ENCODE measurements at places on chromosomes 13 and 19.

DNA sequence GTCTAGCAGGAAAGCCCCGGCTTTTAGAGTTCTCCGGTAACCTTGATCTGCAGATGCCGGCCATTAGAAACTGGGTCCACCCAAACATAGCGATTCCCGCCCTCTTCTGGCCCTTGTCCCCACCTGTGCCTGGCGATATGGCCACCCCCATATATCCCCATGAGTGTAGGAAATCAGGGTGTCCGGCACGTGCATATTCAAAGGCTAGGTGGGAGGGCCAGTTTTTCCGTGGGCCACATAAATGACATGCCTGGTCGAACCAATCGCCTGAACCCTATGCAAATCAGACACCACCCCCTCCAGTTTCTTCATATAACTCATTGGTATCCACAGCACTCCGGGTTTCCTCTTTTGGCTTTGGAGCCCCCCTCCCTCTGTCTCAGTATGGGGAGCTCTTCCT, 37.4 kb downstream of the ERICH4 start:
- H3K4me3 ChIP-seq, result no peak overlapping the region
- DNase-seq, result no peak
- peaks cover 21% of the 10 kb centered on the region for H3K27me3 ChIP-seq
- H3K27ac ChIP-seq, result no peak overlapping the region

DNA sequence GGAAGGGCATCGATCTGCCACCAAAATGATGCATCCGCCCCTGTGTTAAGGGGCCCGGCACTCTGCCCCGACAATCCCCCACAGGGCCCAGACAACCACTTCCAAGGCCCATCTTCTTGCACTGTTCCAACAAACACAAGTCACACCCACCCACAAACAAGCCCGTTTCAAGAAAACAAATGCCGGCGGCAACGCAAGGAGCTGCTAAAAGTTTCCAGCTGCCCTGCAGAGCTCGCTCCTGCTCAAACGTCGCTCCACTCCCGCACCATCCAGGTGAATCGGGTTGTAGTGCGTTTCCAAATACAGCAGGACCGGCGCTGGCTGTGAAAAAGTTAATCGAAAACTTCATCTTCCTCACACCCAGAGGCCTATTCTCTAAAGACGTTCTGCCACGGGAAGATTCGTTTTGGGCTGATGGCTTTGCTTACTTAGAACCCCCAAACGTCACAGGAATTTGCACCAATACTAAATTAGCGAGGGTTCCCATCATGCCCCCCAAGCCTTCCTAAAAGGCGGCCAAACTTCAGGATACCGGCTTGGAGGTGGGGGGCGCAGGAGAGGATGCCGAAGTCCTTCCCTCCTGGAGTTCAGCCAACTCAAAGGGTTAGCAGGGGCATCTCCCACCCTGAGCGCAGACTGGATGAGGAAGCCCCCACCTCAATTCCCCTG, 107.4 kb upstream of the DOCK9 start:
- no peak overlapping the region for H3K27ac ChIP-seq
- H3K4me3 ChIP-seq, result no peak overlapping the region
- H3K36me3 ChIP-seq, result peaks cover 10% of the 10 kb centered on the region
- peaks cover 19% of the 10 kb centered on the region for H3K4me1 ChIP-seq
- DNase-seq, result no peak

DNA sequence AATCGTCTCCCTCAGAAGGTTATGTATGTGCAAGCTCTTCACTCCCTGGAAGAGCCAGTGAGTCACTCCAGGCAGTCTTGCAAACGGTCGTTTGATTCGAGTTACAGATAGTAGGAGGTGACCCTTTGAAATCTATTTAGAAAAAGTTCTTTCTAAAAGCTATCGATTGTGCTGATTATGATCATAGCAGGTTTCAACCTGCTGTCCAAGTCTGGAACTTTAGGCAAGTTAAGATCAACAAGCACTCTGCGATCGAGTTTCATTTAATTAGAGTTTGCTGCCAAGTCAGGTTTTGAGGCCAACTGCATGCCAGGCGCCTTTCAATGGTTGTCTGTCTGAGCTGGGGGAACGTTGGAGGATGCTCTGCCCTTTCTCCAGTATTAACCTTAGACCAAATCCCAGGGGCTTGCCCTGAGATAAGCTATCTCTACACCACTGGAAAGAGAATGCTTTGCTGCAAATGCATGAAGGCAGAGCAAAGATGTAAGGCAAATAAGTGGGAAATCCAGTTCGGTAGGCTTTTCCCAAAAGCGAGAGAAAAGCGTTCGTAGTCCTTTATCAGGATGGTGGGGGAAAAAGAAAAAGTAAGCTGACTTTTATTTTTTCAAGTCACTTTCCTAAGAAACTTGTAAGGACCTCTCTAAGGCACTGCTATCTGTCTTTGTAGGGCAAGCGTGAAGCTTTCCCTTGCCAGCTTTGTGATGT, 287.5 kb downstream of the ATP8A2 start:
- H3K27me3 ChIP-seq, result no peaks in the 10 kb centered on the region
- no peaks in the 10 kb centered on the region for H3K4me1 ChIP-seq
- no peaks in the 10 kb centered on the region for H3K36me3 ChIP-seq
- DNase-seq, result no peak

DNA sequence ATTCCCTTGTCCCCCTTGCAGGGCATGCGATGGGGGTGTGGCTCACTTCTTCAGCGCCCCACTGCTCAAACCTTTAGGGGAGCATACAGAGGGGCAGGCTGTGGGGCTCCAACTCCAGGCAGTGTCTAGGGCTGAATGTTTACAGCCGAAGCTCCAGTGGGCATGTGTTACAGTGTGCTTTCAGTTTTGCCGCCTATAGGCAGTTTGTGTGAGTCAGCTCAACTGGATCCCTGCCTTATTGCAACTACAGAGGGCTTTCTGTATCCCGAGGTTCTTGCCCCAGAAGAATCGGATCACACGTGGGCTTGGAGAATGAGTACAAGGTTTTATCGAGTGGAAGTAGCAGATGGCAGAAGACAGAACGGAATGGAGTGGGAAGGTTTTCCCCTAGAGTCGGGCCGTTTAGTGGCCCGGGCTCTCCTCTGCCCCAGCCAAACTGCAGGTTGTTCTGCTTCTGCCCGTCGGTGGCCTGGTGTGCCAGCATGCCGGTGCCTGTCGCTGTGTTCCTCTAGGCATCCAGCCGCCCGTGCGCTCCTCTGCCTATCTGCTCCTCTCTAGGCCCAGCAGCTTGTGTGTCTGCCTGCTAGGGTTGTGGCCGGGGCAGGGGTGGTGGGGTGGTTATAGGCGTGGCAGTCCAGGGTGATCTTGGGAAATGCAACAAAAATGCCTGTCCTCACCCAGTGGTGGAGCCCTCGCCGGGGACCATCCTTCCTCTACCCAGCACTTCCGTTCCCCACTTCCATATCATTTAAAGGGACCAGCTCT, 435.9 kb upstream of the SGCG start:
- H3K27ac ChIP-seq, result no peak overlapping the region
- H3K4me1 ChIP-seq, result no peaks in the 10 kb centered on the region
- H3K36me3 ChIP-seq, result no peaks in the 10 kb centered on the region
- no peak overlapping the region for H3K4me3 ChIP-seq

DNA sequence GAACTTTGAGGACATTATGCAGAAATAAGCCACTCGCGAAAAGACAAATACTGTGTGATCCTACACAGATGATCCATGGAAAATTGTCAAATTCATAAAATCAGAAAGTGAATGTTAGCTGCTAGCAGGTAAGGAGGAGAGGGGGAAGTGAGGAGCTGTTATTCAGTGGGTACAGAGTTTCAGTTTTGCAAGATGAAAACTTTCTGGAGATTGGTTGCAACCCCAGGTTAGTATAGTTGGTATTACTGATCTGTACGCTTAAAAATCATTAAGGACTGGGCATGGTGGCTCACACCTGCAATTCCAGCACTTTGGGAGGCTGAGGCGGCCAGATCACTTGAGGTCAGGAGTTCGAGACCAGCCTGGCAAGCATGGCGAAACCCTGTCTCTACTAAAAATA, 17.9 kb downstream of the ZNF101 start:
- no peaks in the 10 kb centered on the region for H3K36me3 ChIP-seq
- no peak overlapping the region for H3K4me3 ChIP-seq
- H3K27ac ChIP-seq, result no peak overlapping the region
- H3K27me3 ChIP-seq, result no peaks in the 10 kb centered on the region

DNA sequence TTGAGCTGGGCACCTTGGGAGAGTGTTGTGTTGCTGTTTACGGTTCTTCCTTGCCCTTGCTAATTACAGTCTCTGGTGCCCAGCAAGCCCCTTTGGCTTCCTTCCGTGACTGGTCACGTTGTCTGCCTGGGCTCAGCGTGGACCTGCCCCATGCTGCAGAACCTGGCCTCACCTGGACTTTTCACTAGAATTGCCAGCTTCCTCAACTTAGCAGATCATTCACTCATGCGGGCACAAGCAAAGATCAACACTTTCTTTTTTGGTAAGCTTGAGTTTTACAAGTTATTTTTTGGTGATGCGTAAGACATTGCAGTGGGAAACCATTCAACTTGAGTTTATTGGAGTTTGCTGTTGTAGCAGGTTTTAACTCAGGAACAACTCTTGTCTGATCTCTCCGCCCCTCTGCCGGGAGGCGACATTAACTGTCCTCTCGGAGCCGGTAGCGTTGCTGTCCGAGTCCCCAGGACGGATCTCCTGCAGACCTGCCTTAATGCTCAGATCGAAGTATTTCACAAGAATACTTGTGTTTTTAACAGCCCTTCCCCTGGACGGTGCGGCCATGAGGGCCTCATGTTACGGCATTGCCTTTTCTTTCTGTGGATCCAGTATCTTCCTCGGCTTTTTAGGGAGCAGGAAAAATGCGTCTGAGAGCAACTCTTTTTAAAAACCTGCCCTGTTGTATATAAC, 15.7 kb upstream of the TEX29 start:
- H3K36me3 ChIP-seq, result peaks cover 84% of the 10 kb centered on the region
- no peak for DNase-seq
- H3K4me1 ChIP-seq, result no peaks in the 10 kb centered on the region
- no peaks in the 10 kb centered on the region for H3K27me3 ChIP-seq
- H3K4me3 ChIP-seq, result no peak overlapping the region

DNA sequence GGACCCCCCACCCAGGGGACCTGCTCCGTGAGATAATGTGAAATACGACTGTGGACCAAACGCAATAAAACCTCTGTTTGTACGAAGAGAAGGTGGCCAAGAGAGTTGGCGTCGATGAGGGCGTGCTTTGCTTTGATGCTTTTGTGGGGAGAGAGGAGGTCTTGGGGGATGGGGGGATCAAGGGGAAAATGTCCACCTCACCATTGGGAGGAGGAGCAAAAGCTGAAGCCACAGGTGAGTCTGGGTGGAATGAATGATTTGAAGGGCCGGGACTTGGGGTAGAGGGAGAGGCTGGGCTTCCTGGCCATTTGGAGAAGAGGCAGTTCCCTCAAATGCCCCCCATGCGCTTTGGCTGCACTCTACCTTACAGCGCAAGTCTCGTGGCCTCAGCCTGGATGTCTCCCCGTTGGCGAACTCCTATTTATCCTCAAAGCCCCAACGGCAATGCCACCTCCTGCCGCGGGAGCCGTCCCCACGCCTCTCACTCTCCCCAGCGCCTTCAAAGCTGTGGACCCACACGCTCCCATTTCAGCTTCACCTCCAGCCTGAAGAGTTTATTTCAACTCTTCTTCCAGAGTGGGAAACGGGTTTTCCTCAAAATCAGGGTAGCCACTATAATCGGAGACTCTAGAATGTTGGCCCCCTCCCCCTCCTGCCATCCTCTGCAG, 795 bp upstream of the ABCA7 start:
- H3K27ac ChIP-seq, result no peak overlapping the region
- H3K4me3 ChIP-seq, result peak overlapping the region; percentile 30
- H3K4me1 ChIP-seq, result peaks cover 48% of the 10 kb centered on the region
- H3K36me3 ChIP-seq, result peaks cover 47% of the 10 kb centered on the region
- H3K27me3 ChIP-seq, result no peaks in the 10 kb centered on the region

GRCh38 chr13:112065867-112066623, 904 bp upstream of the SOX1 start:
- H3K27me3 ChIP-seq, result peaks cover 65% of the 10 kb centered on the region
- no peaks in the 10 kb centered on the region for H3K36me3 ChIP-seq
- no peak overlapping the region for H3K4me3 ChIP-seq
- DNase-seq, result no peak
- H3K27ac ChIP-seq, result no peak overlapping the region

DNA sequence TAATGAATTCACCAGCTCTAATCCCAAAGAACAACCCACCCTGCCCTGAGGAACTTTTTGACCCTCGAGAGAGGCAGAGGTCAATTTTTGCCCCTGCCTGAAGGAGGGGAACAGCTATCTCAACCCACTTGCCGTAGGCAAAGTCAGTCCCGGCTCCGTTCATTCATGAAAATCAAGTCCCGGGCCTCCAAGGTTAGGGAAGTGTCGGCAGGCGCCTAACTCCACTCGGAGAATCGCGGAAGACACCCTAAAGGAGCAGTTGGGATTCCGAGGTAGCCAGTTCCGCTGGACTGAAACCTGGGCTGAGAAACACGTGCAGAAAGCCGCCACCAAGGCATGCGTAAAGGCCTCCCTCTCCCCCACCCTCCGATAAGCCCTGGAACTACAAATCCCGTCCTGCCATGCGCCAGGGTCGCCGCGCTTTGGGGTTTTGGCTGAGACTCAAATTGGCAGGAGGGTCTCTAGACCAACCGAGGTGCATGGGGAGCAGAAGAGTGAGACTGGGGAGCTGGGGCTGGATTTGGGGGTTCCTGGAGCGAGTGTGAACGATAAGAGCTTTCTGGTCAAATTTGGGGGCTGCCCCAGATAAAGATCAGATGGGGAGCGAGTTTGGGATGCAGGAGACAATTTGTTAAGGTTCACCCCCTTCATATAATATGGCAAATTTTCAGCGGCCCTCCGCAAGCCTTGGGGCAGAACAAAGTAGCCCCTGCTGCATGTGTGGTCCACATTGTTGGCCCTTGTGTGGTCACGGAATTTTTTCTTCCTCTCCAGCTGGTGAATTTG, at the start of gene TNPO2:
Gene TNPO2 (minus strand): TSS at position 292 of the 786 bp plus-strand sequence. CDS start 2,955 bp downstream, outside the sequence.
- DNase-seq, result peak; percentile 72
- H3K4me1 ChIP-seq, result peaks cover 27% of the 10 kb centered on the region
- peak within 1 kb of the TSS; percentile 62 for H3K4me3 ChIP-seq

- no peak overlapping the region for H3K4me3 ChIP-seq
- H3K4me1 ChIP-seq, result peaks cover 41% of the 10 kb centered on the region
- DNase-seq, result no peak
- H3K27ac ChIP-seq, result no peak overlapping the region
These were observed 93.2 kb upstream of the CSNK1A1L start for GRCh38 chr13:37198629-37199028.

GRCh38 chr19:3695986-3696659, 4.1 kb downstream of the PIP5K1C start:
- no peak overlapping the region for H3K4me3 ChIP-seq
- H3K27me3 ChIP-seq, result no peaks in the 10 kb centered on the region
- peaks cover 17% of the 10 kb centered on the region for H3K36me3 ChIP-seq
- DNase-seq, result no peak

- H3K27ac ChIP-seq, result no peak overlapping the region
- H3K4me3 ChIP-seq, result no peak overlapping the region
- no peaks in the 10 kb centered on the region for H3K27me3 ChIP-seq
- H3K4me1 ChIP-seq, result peaks cover 13% of the 10 kb centered on the region
These were observed 43.4 kb downstream of the BICRA start for GRCh38 chr19:47652285-47652684.

DNA sequence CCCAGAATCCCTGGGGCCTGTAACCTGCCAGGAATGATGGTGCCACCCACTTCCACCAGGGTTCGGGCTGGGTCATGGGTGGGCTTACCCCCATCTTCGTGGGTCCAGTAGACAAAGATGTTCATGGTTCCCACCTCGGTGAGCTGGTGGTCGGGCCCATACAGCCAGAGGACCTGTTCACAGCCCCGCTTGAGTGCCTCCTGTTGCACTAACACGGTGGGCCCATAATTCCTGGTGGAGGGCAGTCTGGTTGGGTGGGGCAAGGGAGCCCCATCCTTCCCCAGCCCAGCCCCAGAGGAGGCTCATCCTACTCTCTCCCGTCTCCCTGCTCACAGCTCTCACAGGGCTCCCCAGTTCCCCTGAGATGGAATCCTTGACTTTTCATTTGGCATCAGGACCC, 13.7 kb downstream of the BCAT2 start:
- H3K27ac ChIP-seq, result no peak overlapping the region
- no peaks in the 10 kb centered on the region for H3K27me3 ChIP-seq
- no peak for DNase-seq
- peaks cover 14% of the 10 kb centered on the region for H3K4me1 ChIP-seq
- H3K36me3 ChIP-seq, result no peaks in the 10 kb centered on the region

All from SJSA1 (cell line).